Kidney (tissue), 22 donors: ENCODE measurements at places on chromosomes 12 and 14. TPM values are rescaled to one million over a fixed set of nuclear protein-coding genes. Genes with fewer than 3 reads are reported as not detected.

Gene PRPH
- 0.71 TPM for polyA plus RNA-seq

Gene ADAM21
- polyA plus RNA-seq: 0.28 TPM

Gene TNFAIP2
- polyA plus RNA-seq: 42.9 TPM

Gene LRTM2
- not detected for polyA plus RNA-seq

Gene C3AR1
- 2.9 TPM for polyA plus RNA-seq

Gene CATSPERB
- polyA plus RNA-seq: 0.17 TPM

Gene PIK3C2G
- 4.4 TPM for polyA plus RNA-seq

Gene CNTN1
- polyA plus RNA-seq: 6.3 TPM

Gene MYL6
- 4,190 TPM for polyA plus RNA-seq

Gene SIX6
- not detected for polyA plus RNA-seq

Gene OASL
- polyA plus RNA-seq: 1.0 TPM

Gene LRRIQ1
- polyA plus RNA-seq: 2.4 TPM

Gene PIWIL1
- 0.15 TPM for polyA plus RNA-seq

Gene SOAT2
- 0.26 TPM for polyA plus RNA-seq

Gene PTPRO
- polyA plus RNA-seq: 44.0 TPM

Gene DLGAP5
- not detected for polyA plus RNA-seq

Gene SBNO1
- polyA plus RNA-seq: 4.3 TPM

Gene HPD
- 393 TPM for polyA plus RNA-seq

Gene KCNJ8
- 5.6 TPM for polyA plus RNA-seq

Gene TAS2R10
- not detected for polyA plus RNA-seq

Gene NGB
- not detected for polyA plus RNA-seq

Gene MANSC1
- 14.1 TPM for polyA plus RNA-seq

Gene COPS7A
- polyA plus RNA-seq: 94.1 TPM

Gene IL31
- polyA plus RNA-seq: not detected

Gene GUCY2C
- not detected for polyA plus RNA-seq

Gene PLEKHG7
- polyA plus RNA-seq: 0.45 TPM

Gene TRHDE
- 1.6 TPM for polyA plus RNA-seq

Gene IL22
- polyA plus RNA-seq: not detected

Gene FAM216A
- 4.6 TPM for polyA plus RNA-seq

Gene NOC4L
- polyA plus RNA-seq: 22.3 TPM

Gene GNB3
- polyA plus RNA-seq: 1.4 TPM

Gene GARIN6
- not detected for polyA plus RNA-seq

Gene MAP3K9
- 1.0 TPM for polyA plus RNA-seq

Gene CYP27B1
- 33.4 TPM for polyA plus RNA-seq

Gene PTGER2
- polyA plus RNA-seq: 3.4 TPM

Gene BHLHE41
- 2.2 TPM for polyA plus RNA-seq

Gene KSR2
- 0.34 TPM for polyA plus RNA-seq

Gene KDM5A
- polyA plus RNA-seq: 4.5 TPM

Gene PRB2
- polyA plus RNA-seq: not detected

Gene SIX1
- 0.13 TPM for polyA plus RNA-seq

Gene TROAP
- 1.5 TPM for polyA plus RNA-seq

Gene ERBB3
- 31.5 TPM for polyA plus RNA-seq

Gene ALDH1L2
- polyA plus RNA-seq: 0.28 TPM

Gene MBD6
- 38.4 TPM for polyA plus RNA-seq

Gene GPR65
- polyA plus RNA-seq: 0.62 TPM
